ENCODE measurements at places on chromosomes 16 and 17.

GRCh38 chr16:29807426-29808218 is 1.3 kb downstream of the MAZ start:
- peak; percentile 70 for DNase-seq

- DNase-seq, result no peak
These were observed 10.4 kb downstream of the HSD11B2 start for GRCh38 chr16:67441271-67441753.

- no peak for DNase-seq
These were observed 45.0 kb upstream of the NOL11 start for GRCh38 chr17:67672592-67673335.

GRCh38 chr17:67165201-67165600 is 79.8 kb downstream of the HELZ start:
- DNase-seq, result no peak

- DNase-seq, result no peak
These were observed 17.4 kb downstream of the ARHGAP27 start for GRCh38 chr17:45414990-45415881.

DNA sequence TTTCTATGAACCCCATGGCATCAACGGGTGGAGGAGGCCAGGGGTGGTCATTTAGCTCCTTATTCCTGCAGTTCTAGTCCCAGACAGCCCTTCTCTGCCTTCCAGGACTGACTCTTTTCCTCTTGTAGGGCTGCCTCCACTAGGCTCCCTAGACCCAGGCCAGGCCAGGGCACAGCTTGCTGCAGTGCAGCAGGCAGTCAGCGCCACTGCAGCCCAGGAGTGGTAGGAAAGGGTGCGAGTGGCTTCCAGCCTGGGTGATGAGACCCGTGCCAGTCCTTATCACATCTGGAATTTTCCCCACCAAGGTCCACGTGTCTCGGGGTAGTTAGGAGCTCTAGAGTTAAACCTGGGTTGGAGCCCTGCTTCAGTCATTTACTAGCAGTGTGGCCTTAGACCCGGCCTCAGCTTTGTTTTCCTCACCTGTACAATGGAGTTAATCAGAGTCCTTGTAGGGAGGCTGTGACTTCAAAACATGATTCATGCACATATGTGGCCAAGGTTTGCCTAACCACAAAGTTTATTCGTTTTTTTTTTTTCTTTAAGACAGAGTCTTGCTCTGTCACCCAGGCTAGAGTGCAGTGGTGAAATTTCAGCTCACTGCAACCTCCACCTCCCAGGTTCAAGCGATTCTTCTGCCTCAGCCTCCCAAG is 4.7 kb downstream of the SLC5A11 start:
- DNase-seq, result no peak

GRCh38 chr17:75812096-75813013 is 27.7 kb downstream of the UNK start:
- DNase-seq, result no peak

DNA sequence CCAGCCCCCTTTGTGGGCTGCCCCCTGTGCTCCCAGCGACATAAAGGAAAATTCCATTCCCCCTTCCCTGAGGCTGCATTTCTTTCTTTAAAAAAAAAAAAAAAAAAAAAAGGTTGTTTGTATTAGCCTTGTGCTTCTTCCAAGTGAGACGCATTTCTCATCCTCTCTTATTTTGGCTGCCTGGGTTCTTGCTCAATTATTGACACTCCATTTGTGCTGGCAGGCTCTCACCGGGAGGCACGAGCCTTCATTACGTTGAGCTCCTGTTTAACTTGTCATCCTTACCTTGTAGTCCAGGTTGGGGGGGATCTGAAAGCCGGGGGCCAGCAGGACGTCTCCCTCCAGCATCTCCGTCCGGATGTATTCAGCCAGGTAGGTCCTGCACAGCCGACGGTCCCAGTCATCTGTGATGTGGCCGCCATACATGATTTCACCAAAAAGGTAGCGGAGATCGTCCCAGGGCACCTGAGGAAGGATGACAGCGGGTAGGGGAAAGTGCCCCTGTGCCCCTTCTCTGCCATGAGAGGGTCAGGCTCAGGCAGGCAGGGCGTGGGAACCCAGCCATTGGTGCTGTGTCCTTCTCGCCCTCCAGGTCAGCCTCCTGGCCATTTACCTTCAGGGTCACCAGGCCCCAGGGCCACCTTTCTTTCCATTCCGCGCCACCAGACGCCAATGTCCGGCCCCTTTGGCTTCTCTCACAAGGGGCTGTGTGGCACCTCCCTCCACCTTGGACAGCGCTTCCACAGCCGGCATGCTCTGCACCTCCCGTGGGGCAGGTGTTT is 50.6 kb downstream of the PGS1 start:
- DNase-seq, result no peak

- no peak for DNase-seq
These were observed 77.5 kb downstream of the CDK5R1 start for GRCh38 chr17:32564325-32564724.

DNA sequence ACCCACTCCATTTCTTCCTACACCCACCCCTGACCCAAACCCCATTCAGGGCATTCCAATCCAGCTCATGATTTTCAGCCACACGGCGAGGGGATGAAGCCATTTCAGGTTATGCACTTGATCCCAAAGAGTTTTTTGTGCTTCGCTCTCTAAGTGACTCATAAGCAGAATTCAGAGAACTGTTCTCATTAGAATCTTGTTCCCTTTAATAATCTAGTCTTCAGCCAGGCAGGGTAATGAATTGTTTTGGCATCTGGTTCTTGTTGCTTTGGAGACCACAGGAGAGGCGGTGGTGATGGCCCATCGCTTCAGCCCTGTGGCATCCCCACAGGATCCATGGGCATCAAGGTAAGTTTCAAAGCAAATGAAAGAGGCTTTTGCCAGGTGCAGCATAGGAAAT is 4.8 kb upstream of the KRT31 start:
- DNase-seq, result no peak

- DNase-seq, result no peak
These were observed 13.5 kb downstream of the FBXO31 start for GRCh38 chr16:87369796-87370719.

GRCh38 chr17:28538296-28538895 is 14.0 kb downstream of the UNC119 start:
- no peak for DNase-seq

DNA sequence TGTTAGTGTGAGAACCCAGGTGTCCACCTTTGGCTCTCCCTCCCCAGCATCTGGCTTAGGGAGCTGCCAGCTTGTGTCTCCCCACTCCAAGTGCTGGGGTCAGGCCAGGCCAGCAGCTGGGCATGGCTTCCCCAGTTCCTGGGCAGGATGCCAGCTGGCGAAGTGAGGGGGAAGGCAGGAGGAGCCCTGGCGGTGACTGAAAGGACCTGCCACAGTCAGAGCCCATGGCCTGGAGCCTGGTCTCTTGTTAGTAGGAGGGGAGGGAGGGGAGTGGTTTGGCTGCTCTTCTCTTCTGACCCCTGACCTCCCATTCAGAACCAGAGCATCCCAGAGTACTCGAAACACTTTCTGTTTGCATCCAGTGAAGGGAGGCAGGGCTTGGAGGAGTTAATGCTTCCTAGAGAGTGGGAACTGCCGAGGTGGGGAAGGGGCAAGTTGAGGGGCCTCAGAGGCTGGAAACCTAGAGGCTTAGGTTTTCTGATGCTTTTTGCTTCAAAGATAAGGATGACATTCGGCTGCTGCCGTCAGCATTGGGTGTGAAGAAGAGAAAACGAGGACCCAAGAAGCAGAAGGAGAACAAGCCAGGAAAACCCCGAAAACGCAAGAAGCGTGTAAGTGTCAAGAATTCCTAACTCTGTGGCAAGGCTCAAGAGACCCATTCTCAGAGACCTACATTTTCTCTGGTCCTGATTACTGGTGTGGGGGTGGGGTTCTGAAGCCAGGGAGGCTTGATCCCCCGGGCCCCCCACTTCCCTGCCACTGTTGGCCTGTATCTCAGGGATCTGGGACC is 772 bp downstream of the CHD3 start:
- no peak for DNase-seq

- DNase-seq, result no peak
These were observed 2.3 kb downstream of the BAHCC1 start for GRCh38 chr17:81397314-81398175.

- DNase-seq, result no peak
These were observed 408.0 kb downstream of the SLC39A11 start for GRCh38 chr17:72684405-72685020.

GRCh38 chr17:50288306-50288705 is 14.0 kb downstream of the TMEM92 start:
- DNase-seq, result no peak

GRCh38 chr17:35709874-35710273 is 21.6 kb upstream of the RASL10B start:
- DNase-seq, result no peak

DNA sequence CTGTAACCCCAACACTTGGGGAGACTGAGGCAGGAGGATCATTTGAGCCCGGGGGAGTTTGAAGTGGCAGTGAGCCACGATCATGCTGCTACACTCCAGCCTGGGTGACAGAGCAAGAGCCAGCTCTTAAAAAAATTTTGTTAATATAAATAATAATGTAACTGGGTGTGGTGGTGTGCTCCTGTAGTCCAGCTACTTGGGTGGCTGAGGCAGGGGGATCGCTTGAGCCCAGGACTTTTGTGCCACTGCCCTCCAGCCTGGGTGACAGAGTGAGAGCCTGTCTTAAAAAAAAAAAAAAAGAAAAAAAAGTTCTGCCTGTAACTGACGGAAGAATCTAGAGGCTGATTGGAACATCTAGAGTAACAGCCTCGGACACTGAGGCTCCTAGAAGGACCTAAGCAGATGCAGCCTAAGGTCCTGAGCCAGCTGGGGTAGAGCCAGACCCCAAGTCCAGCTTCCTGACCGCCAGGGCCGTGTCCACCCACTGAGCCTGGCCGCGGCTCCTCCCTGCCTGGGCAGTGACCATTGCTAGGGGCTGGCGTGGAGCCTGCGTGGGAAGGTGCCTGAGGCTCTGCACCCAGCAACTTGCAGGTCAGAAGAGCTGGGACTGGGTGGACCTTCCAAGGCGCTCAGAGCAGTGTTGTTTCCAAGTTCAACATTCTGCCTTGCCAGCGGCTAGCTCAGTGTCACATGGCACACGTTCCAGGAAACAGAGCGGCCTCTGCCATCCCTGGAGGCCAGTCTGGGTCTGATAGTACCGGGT is 209.4 kb upstream of the CIBAR2 start:
- no peak for DNase-seq

- no peak for DNase-seq
These were observed 530 bp downstream of the PCGF2 start for GRCh38 chr17:38747463-38748148.

GRCh38 chr16:89052890-89053724 is 40.5 kb upstream of the ACSF3 start:
- DNase-seq, result no peak

- DNase-seq, result no peak
These were observed 144.0 kb downstream of the SOCS1 start for GRCh38 chr16:11111856-11112634.

GRCh38 chr17:51154176-51154575 is 817 bp downstream of the NME1 start:
- DNase-seq, result no peak

Data from stimulated activated CD4-positive, alpha-beta T cell treated with anti-CD3 and anti-CD28 coated beads, Interleukin-1b, Interleukin-23, amount 100 ng/mL, for 1 hour (primary cell).